ENCODE measurements at places on chromosomes 4 and X.
A peak's percentile ranks its signal among the peaks of the same experiment; 100 is the strongest.

GRCh38 chrX:124386401-124386800 lies 40.0 kb downstream of the SH2D1A start:
- no peak for DNase-seq

DNA sequence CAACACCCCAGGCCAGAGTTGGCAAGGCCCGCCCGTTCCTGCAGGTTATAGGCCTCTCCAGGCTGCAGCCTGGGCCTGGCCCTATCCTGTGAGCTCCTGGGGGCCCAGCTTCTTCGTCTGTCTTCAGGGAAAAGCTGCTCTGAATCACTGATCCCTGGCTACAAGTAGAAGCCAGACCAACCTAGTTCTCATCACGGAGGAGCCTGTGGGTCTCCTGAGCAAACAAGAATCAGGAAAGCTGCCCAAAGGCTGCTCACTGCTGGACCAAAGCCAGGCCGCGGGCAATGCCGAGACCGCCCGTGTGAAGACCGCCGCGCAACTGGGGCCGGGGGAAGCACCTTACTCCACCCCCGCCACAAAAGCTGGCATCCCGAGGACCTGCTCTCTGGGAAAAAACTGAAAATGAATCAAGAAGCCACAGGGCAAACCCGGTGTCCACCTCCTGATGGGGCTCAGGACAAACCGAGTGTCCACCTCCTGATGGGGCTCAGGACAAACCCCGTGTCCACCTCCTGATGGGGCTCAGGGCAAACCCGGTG lies 12.8 kb downstream of the CTBP1 start:
- DNase-seq = no peak

- DNase-seq = no peak
Measured at GRCh38 chrX:153967536-153968224, 3.9 kb downstream of the HCFC1 start.

GRCh38 chr4:172997856-172998255 lies 170.8 kb upstream of the GALNT7 start:
- DNase-seq = no peak

DNA sequence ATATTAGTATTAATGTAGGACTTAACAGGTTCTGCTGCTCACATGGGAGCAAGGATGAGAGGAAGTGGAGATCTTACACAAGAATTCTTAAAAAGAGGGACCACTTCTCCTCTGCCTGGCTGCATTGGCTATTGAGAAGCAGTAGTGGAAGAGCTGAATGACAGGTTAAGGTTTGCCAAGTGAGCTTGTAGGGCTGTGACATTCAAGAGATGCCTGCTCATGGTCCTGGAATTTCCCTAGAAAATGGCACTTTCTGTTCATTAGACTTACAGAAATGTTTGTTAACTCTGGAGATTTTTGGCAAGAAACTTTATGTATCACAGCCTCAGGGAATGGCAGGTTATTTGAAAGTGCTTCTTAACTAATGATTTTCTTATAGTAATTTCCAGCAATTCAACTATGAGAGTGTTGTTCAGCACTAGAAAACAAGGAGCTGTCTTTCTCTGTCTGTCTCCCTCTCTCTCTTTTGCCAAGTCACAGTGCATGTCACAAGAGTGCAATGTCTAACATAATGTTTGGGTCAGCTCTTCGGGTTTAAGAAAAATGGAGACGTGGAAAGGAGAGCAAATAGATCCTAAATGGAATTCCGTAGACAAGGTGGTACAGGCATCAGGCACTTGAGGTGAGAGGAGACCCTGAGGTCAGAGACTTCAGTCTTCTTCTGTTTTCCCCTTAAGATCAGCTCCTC lies 8.3 kb upstream of the NAP1L5 start:
- DNase-seq = no peak

DNA sequence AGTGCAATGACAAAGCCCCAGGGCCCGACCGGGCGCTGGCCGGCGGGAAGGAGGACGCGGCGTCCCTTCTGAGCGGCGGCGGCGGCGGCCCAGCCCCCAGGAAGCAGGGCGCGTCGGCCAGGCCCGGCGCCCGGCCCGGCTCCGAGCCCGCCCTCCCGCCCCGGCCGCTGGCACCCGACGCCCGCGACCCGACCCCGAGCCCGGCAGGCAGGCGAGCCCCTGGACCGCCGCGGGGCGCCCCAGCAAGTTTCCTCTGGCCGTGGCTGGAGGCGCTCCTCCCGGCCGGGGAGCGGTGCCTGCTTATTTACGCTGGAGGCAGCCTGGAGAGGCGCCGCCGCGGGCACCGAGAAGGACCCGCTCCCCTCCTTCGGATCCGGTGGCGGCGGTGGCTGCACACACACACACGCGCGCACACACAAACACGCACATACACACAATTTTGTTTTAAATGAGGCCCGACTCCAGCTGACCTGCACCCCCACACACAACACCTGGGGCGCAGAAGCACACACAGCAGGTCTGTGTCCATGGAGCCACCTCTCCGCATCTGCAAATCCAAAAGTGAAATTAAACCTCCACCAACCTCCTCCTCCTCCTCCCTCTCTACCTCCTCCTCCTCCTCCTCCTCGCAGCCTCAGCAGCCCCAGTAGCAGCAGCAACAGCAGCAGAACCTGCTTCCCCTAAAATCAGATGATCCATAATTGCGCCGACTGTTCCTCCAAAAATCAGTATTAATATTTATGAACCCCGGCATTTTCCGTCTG lies 669 bp downstream of the IRF2 start:
- DNase-seq = peak; percentile 33

DNA sequence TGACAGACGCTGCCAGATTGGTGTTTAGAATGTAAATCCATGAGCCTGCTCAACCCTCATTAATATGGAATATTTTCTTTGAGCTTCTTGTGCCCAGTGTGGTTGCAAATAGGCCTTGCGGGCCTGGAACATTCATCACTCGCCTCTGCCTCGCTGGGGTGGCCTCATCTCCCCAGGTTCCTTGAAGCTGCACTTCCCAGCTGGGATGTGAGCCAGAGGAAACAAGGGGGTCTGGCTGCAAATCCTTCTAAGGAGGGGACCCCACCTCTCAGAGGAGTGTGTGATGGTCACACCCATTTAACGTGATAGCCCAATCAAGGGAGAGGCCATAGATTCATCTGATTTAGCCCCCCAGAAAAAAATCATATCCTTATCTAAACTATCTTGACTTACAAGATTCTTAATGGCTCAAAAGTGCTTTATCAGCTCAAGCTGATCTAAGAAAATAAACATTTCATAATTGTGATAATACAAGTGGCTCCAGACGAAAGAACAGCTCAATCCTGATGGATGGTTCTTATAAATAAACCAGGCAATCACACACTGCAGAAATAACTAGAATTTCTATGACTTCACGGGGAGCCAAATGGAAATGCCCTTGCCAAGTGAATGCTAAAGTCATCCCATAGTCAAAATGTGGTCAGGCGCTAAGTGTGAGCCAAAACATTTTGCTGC lies 189.9 kb downstream of the PTTG2 start:
- DNase-seq = no peak

GRCh38 chrX:14309431-14309830 lies 219.9 kb upstream of the GLRA2 start:
- DNase-seq = no peak

DNA sequence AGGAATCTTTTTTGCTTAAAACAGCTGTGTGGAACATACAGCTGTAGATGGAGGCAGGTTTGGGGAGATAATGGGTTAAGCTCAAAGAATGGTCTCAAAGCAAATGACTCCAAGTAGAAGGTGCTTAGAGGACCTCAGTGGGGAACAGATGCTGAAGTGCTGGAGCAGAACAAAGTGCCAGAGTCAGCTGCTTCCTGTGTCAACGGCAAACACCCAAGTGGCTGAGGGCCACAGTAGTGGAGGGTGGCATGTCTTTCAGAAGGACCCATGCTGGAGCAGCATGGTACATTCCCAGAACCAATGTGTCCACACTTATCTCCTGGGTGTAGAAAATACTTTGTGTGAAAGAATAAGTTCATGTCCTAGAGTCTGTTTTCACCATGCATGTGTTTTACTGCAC lies 197.5 kb downstream of the CCNG2 start:
- DNase-seq = no peak

DNA sequence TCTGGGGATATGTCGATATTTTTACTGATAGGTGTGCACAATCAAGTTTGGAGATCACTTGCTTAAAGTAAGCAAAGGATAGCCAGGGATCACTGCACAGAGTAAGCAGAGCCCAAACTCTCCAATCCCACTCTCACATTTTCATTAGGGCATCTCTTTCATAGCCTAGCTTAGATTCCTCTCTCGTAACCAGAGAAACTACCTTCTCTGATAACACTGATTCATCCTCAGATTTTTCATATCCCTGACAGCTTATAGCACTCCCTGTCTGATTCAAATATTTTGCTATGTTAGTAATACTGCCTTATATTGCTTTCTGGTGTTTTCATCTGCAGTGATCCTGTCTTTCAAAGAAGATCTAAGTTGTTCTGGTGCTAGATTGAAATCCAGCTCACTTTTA lies 123.7 kb downstream of the CBLL2 start:
- DNase-seq = no peak

GRCh38 chr4:83388313-83388676 lies 53.6 kb upstream of the HPSE start:
- DNase-seq = no peak

DNA sequence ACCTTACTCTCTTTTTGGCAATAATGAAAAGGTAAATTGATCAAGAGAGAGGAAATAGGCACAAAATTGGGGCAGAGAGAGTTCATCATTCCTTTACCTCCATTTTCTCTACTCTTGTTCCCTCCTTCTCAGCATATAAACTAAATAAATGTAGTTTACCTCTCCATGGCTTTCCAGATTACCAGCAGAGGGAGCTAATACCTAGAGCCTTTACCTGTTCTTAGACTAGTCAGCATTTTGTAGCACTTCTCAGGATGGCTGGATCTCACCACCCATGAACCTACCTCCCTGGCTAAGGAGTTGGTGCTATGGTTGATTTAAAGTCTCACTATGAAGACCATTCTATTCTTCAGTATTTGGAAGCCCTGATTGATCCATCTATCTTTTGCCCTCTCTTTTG lies 15.7 kb downstream of the OFD1 start:
- DNase-seq = peak; percentile 61

GRCh38 chrX:13898603-13899002 lies 81.7 kb upstream of the GPM6B start:
- peak; percentile 68 for DNase-seq

DNA sequence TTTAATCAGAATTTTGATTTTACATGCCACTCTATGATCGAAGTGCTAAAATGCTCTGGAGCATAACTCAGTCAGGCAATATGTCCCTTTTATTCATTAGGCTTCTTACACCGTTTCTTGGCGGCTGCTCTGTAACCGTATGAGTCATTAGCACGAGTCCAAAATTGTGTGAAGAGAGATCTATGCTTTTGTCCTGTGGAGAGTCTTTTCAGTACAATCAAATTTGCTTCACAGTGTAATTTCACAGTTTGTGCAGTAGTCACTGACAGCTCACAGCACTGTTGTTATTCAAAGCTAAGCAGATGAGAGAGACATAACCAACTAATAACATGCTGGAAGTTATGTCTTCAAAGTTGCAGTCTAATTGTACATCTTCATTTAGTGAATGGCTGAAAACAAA lies 167.8 kb downstream of the PCDH10 start:
- no peak for DNase-seq

DNA sequence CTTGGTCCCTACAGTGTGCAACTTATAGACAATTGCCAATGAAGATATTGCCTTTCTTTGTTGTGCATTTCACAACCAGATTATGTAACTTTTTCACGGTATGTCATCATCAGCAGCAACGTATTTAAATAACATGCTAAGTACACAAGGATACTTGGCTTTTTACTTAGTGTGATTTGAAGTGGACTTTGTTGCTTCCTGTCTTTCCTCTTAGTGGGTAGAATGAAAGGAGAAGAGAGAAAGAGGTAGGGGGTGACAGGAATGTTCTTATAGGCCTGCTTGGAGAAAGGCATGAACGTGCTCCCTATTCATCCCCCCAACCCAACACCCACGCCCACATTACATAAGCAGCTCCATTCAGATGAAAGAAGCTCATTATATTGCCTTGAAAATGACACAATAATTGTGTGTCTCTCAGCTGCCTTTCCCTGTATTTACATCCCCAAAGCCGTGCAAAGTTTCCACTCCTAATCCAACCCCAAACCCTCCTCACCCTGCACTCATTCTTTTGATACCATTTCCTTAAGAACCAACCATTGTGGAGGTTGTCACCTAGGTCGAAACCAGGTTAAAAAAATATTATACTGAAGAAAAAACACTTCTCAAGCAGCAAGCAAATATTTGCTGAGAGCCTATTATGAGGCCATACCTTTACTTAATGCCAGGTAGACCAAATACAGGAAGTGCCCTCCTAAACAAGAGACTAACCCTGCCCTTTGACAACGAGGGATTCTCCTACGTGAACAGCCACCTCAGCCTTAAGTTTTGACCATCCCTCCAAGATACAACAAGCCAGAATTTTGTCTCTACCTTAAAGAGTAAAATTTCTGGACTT lies 25.2 kb upstream of the GK start:
- no peak for DNase-seq

DNA sequence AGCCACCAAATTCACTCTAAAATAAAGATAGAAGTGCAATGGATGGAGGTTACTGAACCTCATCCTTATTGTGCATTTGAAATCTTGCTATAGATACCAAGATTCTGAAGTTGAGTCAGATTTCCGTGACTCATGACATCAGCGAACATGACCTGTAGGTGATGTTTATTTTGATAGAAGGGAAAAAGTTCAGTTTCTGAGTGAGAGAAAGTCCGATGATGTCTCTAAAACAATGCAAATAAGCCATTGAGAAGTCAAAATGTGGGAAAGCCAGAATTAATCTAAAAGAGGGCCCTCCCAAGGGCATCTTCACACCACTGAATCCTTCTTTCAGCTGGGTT lies 20.0 kb downstream of the PHOX2B start:
- DNase-seq = peak; percentile 25

DNA sequence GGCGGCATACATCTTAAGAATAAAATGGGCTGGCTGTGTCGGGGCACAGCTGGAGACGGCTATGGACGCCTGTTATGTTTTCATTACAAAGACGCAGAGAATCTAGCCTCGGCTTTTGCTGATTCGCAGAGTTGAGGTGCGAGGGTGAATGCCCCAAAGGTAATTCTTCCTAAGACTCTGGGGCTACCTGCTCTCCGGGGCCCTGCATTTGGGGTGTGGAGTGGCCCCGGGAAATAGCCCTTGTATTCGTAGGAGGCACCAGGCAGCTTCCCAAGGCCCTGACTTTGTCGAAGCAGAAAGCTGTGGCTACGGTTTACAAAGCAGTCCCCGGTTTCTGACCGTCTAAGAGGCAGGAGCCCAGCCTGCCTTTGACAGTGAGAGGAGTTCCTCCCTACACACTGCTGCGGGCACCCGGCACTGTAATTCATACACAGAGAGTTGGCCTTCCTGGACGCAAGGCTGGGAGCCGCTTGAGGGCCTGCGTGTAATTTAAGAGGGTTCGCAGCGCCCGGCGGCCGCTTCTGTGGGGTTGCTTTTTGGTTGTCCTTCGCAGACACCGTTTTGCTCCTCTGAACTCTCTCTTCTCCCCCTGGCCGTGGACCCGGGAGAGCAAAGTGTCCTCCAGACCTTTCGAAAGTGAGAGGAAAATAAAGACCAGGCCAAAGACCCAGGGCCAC lies 1.9 kb downstream of the SHOX start:
- no peak for DNase-seq

GRCh38 chr4:152431291-152431690 lies 104.6 kb downstream of the FBXW7 start:
- no peak for DNase-seq
